ENCODE measurements at places on chromosomes 1 and 21.

- no peak for DNase-seq
These were observed 6.8 kb upstream of the HAX1 start for GRCh38 chr1:154265586-154265985.

DNA sequence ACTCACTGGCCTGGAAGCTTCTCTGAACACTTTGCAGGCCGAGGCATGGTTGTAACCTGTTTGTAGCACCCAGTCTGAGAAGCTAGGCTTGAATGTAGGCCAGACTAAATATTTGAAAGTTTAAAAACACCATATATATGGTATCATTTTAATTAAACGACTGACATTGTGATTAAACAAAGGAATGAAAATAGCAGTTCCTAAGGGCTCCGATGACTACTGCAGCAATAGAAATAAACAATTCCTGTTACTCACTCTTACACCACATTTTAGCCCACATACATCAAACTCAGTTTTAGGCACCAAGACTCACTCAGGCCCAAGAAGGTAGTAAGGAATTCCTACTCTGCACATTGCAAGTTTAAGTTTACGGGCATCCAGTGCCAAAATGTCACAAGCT lies 281.2 kb downstream of the AKT3 start:
- DNase-seq: no peak

DNA sequence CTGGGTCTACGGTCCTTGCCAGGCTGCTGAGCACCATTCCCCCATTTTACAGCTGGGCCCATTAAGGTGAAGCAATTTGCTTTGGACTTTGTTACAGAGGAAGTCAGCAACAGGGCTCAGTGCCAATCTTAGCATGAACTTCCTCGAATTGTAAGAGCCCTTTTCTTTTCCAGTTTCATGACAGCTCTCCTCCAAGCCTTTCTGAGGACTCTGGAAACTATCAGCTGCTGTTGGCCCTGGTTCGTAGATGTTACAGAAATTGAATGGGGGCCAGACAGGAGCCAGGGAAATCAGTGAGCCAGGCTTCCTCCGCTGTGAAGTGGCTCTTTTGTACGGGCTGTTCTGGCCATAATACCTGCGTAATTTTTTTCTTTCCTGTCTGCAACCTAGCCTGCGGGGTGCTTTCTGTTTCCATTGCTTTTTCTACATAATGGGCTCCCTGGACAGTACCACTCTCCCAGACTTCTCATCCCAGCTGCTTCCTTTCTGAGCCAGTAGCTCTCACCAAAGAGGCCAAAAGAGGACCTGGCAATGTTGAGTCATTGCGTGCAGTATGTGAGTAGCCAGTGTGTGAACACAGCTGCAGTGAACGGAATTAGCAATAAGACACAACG lies 386.3 kb downstream of the DISC1 start:
- no peak for DNase-seq

DNA sequence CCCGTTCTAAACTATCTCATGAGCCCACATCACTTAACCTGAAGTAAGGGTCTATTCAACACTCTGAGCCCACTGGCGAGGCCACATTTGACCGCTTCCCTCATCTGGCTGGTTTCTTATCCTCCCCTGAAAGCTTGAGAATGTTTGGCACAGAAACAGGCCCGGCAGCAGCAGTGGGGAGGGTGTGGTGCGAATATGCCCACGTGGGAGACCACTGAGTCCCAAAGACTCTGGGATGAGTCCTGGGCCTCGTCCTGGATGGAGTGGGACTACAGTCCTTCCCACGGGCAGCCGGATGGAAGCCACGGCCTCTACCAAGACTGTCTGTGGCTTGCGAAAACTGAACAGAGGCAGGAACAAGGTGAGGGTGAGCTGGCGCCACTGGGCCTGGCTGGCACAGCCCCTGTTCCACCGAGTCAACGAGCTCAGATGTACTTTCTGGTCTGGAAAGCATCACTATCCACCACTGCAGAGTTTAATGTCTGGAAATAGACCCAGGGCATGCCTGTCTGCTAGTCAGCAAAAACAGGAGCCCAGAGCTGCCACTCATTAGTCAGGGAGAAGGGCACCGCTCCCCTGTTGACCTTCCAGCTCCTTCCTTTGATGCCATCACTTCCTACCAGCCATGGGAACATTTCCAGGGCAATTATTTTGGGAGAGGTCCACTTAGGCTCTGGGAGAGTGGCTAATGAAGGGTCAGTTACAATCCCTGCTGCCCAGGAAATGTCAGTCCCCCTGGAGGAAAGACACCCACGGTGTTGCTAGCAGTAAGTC lies 386.6 kb downstream of the MATN1 start:
- DNase-seq: no peak

- no peak for DNase-seq
These were observed 43.6 kb upstream of the ESRRG start for GRCh38 chr1:216766633-216767327.

GRCh38 chr1:4786055-4786454 lies 131.6 kb downstream of the AJAP1 start:
- no peak for DNase-seq

DNA sequence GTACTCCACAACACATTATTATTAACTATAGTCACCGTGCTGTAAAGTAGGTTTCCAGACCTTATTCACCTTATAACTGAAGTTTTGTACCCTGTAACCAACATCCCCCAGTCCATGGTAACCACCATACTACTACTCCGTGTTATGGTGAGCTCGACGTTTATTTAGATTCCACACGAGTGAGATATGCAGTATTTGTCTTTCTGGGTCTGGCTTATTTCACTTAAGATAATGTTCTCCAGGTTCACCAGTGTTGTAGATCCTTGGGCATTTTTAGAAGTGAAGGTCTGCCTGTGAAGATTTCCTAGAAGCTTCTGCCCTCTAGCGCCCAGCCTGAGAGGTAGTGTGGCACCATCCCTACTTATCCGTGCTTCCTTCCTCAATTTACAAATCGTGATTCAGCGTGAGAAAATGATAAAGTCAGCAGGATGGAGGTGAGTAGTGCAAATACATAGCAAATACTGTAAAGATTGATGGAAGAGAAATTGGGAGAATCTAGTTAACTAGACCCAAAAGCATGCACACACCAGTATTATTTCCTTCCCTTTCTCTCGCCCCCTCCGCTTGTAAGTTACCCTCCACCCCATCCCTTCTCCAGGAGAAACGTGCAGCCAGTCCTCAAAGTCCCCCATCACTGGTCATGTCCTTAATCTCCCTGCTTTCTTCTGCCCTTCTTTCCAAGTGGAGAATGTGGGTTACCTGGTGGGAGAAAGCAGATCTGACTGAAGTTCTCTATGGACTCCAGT lies 36.0 kb upstream of the DISC1 start:
- peak; percentile 43 for DNase-seq

GRCh38 chr1:30191154-30191702 lies 532.2 kb downstream of the MATN1 start:
- no peak for DNase-seq

- no peak for DNase-seq
These were observed 16.7 kb upstream of the IL10RB start for GRCh38 chr21:33249331-33250002.

GRCh38 chr1:165129568-165130164 lies 226.8 kb downstream of the LMX1A start:
- peak; percentile 40 for DNase-seq

DNA sequence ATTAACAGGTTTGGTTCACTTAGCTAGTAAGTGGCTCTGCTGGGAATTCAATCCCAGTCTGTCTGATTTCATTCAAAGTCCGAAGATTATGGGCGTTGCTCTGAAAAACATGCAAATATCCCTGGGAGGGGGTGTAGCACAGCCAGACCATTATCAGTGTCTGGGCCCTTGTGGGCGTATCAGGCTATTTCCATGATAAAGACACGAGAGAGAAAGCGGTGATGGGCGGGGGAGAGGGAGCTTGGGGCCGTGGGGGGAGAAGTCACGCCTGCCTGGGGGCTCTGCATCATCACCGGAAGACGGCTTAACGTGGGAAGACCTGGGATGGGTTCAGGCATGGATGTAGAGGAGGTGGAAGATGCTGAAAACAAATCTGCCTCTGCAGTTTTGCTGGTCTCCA lies 25.8 kb downstream of the IL6R start:
- no peak for DNase-seq

- peak; percentile 33 for DNase-seq
These were observed 12.8 kb upstream of the LRRC3 start for GRCh38 chr21:44442266-44443125.

DNA sequence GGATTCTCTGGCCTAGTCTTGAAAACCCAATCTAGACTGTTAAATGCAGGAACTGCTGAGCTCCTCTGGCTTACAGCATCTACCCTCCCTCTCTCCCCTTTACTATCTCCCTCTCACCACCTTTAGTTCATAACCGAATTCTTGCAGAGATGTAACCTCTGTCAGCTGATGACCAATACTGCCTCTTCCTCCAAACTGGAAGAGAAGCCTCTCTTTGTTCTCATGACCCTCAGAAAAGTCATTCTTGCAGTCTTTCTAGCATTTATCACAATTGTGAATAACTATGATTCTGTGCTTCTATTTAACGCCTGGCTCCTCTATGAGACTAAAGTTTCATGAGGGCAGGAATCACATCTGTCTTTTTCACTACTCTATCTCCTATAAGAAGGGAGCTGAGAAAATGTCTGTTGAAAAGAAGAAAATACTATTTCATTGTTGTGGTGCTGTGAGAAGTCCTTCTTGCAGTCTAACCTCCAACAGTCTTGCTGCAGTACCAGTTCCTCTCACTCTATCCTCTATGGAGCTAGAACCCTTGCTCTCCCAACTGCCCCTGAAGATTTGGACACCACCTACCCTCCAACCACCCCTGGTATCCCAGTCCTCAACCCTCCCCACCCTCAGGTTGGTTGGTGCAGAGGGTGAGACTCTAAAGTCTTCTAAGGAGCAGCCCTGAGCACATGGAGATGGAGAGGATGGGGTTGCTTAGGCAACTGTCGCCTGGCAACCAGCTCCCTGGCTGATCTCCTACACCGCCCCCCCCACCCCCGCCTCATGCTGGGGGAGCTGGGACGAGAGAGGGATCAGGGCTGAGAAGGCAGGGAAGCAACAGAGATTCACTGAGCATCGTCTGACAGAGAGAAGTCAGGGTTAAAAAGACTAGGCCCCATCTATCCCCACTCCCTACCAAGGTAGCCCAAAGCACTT lies 13.9 kb downstream of the MEF2D start:
- DNase-seq: peak; percentile 78

DNA sequence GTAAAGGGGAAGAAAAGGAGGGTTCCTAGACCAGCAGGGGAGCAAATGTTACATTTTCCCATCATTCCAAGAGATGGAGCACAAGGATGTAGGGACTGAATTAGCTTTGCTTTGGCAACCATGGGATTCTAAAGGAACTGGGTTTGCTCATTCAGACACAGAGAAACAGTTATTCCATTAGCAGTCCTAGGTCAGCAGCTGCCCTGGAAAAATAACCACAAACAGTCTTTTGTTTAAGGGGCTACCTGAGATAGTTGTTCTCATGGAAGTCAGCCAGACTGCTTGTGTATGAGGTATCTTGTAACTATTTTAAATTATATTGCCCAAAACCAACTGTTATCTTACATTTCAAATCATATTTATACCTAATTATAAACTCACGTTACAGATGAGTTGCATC lies 58.4 kb upstream of the VCAM1 start:
- no peak for DNase-seq
